ENCODE measurements at places on chromosomes 6 and 20.

- no peak for DNase-seq
These were observed 40.5 kb downstream of the IPCEF1 start for GRCh38 chr6:154316131-154316530.

GRCh38 chr20:23966927-23967615, 21.5 kb downstream of the GGTLC1 start:
- DNase-seq = no peak

GRCh38 chr6:15389084-15389764, 143.4 kb downstream of the JARID2 start:
- no peak for DNase-seq

DNA sequence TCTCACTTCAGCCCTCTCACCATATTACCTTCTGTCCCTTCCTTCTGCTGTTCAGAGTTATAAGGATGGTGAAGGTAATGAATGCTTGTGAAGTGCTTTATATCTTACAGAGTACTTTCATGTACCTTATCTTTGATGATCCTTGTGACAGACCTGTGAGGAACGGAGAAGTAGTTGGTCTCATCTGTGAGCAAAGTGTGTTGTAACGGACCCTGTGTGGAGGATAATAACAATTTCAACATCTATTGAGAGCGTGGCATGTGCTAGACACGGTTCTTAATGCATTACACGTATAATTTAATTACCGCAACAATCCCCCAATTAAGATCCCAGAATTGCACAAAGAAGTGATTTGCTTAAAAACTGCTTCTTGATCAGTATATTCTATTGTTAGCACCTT, 124.6 kb downstream of the ANKS1A start:
- no peak for DNase-seq

GRCh38 chr20:24643731-24644626, 174.6 kb downstream of the SYNDIG1 start:
- DNase-seq = no peak

GRCh38 chr6:151763938-151764680, 43.4 kb upstream of the ESR1 start:
- no peak for DNase-seq

DNA sequence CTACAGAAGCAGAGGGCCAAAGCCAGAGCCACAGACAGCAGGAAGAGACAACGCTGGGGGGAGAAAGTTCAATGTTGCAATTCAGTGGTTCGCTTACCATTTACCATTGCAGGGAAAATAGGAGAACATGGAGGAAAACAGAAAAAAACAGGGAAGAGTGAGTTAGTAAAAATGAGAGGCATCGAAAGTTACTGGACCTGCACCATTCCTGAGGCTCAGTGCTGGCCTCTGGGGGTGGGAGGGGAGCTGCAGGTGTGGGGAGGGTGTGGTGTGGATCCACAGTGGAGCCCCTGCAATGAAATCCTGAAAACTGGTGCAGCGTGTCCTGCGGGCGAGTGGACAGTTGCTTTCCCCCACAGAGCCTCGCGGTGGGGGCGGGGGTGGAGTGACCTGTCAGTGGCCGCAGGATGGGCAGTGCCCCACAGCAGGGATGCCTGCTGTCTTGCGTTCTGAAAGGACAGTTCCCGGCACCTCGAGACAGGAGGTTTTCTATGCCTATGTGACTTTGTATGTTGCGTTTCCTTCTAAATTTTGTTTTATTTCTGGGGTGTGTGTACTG, 5.7 kb downstream of the TMEM181 start:
- DNase-seq = no peak

GRCh38 chr6:162962093-162962492, 234.3 kb downstream of the PACRG start:
- no peak for DNase-seq

DNA sequence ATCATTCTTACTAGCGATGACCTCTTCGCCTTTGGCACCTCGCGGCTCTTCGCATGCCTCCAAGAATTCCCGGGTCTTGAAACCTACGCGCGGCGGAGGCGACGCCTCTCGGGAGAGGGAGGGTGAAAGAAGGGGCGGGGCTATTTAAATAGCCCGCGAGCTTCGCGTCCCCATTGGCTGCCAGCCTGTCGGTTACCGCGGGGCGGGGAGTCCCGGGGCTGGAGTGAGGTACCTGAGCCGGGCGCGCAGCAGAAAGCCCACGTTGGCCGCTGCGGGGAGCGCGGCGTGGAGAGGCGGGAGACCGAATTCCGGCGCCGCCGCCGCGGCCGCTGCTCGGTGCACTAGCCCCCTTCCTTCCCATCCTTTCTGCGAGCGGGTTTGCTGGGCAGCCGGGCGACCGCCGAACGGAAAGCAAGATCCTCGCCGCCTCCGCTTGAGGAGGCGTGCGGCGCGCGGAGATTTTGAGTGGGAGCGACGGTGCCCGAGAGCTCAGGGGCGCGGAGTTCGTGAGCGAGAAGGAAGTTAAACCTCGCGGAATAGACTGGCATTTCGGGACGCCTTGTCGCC, at the start of gene BMP6:
TSS of gene BMP6 (plus strand) at position 251 of the 567 bp plus-strand sequence. CDS start 857 bp downstream, outside the sequence.
- DNase-seq = no peak

DNA sequence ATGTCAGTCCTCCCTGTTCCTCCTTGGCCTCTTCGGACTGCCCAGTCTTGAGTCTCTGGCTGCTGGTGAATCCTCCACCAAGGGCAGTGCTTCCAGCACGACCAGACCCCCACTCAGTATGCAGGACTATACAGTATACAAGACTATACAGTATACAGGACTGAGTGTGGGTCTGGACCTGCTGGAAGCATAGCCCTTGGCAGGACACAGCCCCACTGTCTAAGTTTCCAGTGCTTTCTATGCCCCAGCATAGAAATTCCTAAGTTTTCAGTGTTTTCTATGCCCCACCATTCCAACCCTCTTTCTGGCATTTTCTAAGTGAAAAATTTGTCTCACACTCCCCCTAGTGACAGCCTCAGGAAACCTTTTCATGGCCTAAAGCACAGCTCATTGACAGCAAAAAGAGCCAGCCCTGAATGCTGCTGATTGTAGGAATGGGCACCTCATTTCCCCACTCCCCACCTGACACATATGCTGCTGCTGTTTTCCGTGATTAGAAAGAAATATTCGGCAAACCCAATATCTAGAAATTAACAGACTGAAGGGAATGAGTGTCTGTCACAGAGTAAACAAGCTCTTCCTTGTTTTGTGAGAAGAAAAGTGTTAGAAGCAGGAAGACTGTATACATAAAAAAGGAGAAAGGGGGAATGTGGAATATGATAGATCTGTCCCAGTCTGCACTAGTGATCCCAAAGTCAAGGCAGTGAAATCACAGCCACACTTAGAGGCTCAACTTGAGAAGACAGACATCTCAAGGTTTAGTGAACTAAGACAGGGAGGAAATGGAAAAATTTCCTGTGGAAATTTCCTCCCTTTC, 206.9 kb downstream of the IBTK start:
- DNase-seq = no peak

DNA sequence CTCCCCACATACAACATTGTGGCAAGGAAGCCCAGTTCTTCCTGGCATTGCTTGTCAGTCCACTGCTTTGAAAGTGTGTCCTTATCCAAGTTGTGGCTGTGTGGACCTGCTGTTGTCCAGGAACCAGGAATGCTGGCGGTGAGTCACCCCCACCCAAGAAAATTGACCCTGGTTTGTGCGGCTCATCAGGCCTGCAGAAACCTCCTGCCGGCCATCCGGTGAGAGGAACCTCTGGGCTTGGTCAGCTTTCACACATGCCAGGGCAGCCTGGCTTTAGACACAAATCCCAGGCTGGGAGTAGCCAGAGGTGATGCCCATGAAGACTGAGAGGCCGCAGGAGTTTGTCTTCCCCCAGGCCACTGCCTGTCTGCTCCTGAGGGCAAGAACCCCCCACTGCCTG, 223.6 kb downstream of the TTLL2 start:
- no peak for DNase-seq

- DNase-seq = no peak
These were observed 19.0 kb downstream of the TUBB2A start for GRCh38 chr6:3138341-3138740.

DNA sequence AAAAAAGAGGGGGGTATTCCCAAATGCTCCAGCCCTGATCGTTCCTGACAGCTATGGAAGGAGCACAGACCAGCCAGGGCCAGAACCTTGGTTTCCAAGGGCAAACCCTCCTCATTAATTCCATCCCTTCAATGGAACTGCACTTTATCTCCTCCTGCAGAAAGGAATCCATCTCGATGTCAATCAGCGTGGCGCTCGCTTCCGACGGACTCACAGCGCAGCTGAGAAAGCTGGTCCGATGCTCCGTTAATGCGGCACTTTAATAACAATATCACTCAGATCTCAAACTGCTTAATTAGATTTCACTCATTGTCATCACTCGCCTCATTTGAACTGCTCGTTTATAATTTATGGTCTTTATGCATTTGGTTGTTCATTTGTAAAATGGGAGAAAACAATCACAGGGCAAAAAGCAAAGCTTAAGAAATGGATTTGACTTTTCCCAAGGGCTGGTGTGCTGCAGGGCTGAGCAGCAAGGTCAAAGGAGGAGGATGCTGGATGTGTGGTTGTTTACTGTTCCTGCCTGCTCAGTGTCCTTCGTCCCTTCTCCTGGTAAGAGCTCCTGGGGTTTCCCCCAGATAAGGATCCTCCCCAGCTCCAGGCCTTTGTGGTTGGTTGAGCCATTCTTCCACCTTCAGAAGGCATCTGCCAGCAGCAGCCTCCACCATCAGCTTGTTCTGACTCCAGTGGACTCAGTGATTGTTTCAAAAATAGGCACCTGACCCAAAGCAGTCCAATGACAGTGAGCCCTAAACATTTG, 152.7 kb downstream of the ANKRD60 start:
- DNase-seq = no peak

- no peak for DNase-seq
These were observed 10.8 kb downstream of the SLC17A2 start for GRCh38 chr6:25919657-25920056.

GRCh38 chr6:147321260-147321659, 117.0 kb downstream of the STXBP5 start:
- DNase-seq = no peak

DNA sequence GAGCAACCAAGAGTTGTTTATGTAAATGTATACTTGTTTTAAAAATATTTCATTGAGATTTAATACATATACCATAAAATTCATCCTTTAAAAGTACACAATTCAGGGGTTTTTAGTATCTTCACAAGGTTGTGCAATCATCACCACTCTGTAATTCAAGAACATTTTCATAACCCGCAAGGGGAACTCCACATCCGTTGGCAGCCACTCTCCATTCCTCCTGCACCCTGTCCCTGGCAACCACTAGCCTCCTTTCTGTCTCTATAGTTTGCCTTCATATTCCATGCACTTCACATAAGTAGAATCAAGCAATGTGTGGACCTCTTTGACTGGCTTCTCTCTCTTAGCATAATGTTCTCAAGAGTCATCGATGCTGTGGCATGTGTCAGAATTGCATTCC, 104.2 kb upstream of the PDE10A start:
- DNase-seq = no peak

DNA sequence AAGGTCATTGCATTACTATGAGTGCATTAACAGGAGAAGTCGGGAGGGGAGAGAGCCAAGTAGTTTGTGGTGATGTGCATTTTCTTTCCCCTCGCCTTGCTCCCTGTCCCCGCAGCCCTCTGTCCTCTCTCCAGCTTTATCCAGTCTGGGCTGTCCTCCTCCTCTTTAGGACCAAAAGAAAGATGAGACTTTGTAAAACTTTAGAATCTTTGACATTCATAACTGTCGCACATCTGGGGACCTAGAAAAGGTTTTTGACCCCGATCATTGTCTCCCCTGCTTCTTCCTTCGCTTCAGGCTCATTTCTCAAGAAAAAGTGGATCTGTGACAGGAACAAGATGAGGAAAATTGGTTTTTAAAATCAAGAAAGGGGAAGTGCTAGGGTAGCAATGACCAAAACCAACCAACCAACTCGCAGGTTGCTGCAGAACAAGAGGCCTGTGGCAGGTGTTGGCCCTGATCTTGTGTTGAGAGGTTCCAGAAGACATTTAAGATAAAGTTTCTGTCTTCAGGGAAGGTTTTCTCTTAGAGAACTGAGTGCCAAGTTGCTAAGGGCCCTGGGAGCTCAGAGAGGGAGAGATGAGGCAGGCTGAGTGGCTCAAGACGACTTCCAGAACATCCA, 17.6 kb downstream of the SYTL3 start:
- DNase-seq = no peak

GRCh38 chr20:50034567-50035180, 51.9 kb downstream of the SNAI1 start:
- DNase-seq = no peak

DNA sequence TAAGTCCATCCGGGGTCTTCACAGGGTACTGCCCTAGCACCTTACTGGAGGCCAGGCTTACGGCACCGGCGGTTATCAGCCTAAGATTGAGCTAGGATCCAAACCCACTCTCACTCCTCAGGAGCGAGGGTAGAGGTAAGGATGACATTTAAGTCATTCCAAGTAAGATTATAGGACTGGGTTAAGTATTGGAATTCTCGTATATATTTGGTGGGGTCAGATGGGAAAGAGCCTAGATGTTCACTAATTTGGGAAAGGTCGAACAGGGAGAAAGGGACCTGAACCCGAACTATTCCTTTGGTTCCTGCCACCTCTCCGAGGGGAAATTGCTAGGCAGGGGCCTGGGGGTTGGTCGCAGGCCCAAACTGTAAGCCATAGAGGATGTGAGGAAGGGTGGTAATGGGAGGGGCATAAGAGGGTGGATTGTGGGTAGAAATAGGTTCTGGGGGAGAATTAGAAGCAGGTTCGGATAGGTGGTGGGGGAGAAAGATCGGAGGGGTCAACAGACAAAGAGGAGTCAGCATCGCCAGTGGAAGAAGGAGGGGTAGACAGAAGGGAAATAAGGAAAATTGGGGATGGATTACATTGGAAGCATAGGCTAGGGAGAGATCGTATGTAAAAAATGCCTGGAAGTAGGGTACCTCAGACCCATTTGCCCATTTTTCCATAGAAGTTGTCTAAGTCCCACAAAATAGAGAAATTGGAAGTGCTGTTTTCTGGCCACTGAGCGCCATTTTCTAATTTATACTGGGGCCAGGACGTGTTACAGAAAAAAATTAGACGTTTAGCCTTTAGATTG, 747.1 kb upstream of the ADGRB3 start:
- no peak for DNase-seq

- no peak for DNase-seq
These were observed 100.4 kb upstream of the NAA20 start for GRCh38 chr20:19916531-19917485.

GRCh38 chr6:42222448-42222847, 4.8 kb upstream of the MRPS10 start:
- no peak for DNase-seq

DNA sequence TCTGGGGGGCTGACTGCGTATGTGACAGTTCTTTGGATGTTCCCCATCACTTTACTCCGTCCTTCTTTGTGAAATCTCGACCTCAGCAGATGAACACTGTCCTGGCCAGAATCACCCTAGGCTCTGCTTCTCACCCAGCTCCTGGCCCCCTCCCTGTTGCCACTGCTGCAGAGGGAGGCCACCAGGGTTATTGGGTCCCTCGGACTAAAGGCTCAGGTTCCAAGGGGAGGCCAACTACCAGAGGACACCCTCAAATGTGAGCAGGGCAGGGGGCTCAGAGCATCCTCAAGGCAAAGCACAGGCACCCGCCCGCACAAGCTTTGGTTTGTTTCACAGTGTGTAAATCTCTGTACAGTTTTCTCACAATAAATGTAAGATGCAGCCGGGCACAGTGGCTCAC, 269.9 kb downstream of the UST start:
- no peak for DNase-seq

GRCh38 chr6:3669916-3670315, 81.6 kb downstream of the PXDC1 start:
- DNase-seq = no peak
